ENCODE measurements at places on chromosomes 4 and X.

GRCh38 chrX:7269991-7270390 is 122.0 kb upstream of the PUDP start:
- DNase-seq = no peak

- no peak for DNase-seq
Measured at GRCh38 chr4:29375716-29376115, 1344.5 kb upstream of the PCDH7 start.

GRCh38 chrX:152632445-152633097 is 5.1 kb upstream of the GABRQ start:
- peak; percentile 79 for DNase-seq

GRCh38 chrX:13906093-13906492 is 89.2 kb upstream of the GPM6B start:
- DNase-seq = no peak

GRCh38 chr4:140243278-140243753 is 89.3 kb upstream of the MAML3 start:
- DNase-seq = no peak

DNA sequence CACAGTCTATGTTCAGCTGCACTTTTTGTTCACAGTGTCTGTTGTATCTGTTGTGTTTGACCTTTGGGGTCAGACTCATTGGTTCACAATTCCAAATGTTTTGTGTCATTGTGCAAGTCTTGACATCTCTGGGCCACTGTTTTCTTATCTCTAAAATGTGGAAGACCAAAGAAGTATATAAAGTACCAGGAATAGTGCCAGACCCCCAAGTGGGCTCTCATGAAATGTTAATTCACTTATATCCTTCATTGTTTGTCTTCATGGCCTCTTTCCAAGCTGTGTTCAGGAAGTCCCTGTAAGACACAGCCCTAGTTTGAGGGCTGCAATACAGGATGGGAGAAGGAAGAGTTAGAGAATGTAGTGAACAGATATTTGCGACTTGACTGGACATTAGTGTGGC is 468.3 kb upstream of the BOD1L1 start:
- no peak for DNase-seq

DNA sequence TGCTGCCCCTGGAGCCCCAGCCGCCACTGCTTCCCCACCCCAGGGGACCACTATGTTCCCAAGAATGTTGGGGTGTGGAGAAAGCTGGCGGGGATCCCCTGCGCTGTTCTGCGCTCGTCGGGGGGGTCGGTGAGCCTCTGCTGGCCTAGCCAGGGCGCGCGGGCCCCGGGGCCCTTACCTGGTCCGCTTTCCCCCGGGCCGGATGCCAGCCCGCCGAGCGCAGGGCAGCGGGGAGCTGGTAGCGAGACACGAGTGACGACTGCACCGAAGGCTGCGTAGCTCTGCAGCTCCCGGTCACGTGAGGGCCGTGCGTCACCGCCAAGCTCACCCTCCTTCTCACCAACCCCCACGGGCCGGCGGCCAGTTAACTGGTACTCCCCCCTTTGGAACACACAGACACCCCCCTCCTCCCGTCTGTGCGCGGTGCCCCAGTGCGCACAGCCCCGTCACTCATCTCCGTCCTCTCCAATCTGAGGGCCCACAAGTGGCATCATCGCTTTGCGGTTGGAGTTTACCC is at the start of gene BEX1:
Gene BEX1, minus strand, starts transcription at position 254 of the 517 bp plus-strand sequence. CDS start 897 bp downstream, outside the sequence.
- no peak for DNase-seq

DNA sequence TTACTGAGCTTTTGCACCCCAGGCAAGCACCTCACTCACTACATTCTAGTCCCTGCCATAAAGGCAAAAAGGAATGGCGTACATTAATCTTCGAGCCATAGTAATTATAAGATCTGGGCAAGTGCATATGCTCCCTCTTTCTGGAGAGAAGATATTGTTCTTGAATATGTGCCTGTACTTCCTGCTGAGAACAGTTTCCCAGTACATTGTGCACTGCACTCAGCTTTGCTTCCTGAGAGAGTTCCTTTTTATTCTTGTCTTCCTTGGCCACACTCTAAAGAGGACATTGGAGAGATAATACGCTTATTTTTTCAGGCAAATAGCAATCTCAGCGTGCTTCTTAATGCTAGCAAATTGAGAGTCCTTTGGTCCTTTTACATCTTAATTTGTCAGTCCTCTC is 909.0 kb upstream of the PCDH10 start:
- DNase-seq = no peak

DNA sequence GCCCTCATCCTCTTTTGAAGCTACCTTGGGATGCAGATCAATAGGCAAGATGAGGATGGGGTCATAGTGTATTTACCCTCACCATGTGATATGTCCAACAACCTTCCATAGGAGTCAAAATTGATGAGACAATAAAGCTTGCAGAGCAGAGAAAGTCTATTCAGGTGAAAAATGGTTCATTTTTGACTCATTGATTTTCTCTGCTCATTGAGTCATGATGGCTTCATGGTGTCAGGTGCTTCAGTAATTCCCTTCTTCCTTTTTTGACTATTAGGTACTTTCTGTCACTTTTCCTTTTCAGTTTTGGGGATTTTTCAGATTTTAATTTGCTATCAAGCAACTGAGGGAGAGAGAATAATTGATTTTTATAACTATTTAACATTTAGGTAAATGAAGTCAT is 55.9 kb upstream of the IL2 start:
- no peak for DNase-seq

- DNase-seq = no peak
Measured at GRCh38 chrX:7223271-7223670, 75.3 kb upstream of the PUDP start.

- DNase-seq = no peak
Measured at GRCh38 chrX:9638871-9639270, 126.8 kb downstream of the GPR143 start.

DNA sequence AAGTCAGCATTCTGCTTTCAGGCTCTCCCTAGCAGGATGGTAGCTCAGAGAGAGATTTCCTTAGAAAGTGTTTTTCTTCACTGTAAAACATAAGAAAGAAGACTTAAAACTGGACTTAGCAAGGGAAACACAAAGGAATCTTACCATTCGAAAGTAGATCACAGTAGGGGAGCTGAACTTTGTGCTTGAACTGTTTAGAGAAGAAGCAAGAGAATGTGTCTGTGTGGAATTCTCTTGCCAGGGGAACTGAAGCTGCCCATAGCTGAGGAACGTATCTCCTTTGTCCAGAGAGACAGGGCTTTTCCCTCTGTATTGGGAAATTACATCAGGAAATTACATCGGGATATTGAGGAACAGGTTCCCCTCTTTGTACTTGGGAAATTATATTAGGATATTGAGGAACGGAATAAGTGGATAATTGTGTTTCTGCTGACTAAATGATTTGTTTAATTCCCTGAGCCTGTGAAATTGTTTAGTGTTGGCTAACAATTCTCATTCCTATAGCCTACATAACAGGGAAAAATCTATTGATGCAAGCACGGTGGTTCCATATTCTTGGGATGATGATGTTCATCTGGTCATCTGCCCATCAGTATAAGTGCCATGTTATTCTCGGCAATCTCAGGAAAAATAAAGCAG is 21.2 kb downstream of the SRD5A3 start:
- DNase-seq = no peak

All from omental fat pad (tissue), 4 donors.